ENCODE measurements at places on chromosomes 12 and 14.

DNA sequence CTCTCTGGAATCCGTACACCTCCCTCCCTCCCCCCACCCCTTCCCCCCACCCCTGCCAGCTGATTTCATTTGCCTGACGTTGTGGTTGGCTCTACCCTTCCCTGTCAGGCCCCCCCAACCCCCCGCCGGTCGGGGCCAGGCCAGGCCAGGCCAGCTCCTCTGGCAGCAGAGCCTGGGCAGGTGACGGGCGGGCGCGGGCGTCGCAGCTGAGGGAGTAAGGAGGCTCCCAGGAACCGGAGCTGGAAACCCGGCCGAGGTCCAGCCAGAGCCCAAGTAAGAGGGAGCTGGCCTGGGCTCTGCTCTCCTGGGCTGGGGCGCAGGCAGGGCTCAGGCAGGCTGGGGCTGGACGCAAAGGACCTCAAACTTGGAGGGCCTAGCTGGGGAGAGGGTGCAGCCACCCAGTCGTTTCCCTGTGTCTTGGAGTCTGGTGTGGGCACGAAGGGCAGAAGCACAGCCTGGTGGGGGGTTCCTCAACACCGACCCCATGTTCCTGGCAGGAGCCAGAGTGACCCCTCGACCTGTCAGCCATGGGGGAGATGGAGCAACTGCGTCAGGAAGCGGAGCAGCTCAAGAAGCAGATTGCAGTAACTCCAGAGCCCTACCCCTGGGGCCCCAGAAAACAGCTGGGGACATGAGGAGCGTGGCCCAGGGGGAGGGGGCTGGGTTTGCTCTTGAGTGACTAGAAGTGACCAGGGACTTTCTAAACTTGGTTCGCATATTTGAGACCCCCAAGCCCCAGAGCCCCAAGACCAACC lies at the start of gene GNB3:
TSS of gene GNB3 (plus strand) at position 165 of the 755 bp plus-strand sequence. CDS start at position 528, 363 bp downstream.
- DNase-seq = no peak

DNA sequence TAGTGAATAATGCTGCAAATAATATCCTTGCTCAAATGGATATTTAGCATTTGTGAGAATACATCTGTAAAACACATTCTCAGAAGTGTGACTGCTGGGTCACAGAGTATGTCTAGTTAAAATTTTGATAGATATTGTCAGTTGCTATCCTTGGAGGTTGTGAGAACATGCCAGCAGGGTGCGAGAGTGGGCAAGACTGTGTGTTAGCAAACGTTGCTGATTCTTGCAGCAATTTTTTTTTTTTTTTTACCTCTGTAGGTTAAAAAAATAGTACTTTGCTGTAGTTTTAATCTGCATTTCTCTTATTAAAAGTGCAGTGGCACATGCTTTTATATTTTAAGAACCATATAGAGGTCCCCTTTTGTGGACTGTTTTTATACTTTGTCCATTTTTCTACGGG lies 4.5 kb upstream of the NYNRIN start:
- peak; percentile 71 for DNase-seq

DNA sequence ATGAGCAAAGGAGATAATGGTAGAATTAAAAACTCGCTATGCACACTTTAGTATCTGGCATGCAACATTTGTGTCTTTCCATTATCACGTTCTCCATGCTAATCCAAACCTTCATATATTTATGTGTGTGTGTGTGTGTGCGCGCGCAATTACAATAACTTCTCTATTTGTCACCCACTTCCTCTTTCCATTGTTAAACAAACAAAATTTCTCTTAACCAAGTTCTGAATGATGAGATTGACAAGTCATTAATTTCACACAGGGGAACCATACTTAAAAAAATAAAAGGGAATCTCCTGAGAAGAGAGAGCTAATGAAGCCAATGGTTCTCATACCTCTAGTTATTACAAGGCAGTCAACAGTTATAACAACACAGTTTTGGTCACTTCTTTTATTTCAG lies 575.9 kb upstream of the MDGA2 start:
- DNase-seq = peak; percentile 5

DNA sequence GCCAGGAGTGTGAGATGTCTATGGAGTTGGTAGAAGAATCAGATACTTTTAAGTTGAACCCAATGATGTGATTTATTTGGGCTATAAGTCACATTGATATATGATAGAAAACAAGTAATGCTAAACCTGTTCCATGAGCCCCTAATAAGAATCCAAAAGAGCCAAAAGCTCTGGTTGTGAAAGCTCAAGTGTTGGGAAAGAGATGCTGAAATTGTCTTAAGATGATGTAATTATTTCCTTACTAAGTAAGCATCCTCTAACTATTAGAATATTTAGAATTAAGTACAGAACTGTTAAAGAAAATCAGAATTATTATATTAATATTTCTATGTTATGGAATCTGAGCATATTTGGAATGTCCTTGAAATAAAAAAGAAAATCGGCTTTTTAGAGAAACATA lies 17.6 kb upstream of the SLC2A13 start:
- no peak for DNase-seq

- no peak for DNase-seq
These were observed 234.0 kb upstream of the HMGA2 start for GRCh38 chr12:65590318-65590717.

GRCh38 chr12:64706857-64707256 lies 52.3 kb downstream of the GNS start:
- no peak for DNase-seq

DNA sequence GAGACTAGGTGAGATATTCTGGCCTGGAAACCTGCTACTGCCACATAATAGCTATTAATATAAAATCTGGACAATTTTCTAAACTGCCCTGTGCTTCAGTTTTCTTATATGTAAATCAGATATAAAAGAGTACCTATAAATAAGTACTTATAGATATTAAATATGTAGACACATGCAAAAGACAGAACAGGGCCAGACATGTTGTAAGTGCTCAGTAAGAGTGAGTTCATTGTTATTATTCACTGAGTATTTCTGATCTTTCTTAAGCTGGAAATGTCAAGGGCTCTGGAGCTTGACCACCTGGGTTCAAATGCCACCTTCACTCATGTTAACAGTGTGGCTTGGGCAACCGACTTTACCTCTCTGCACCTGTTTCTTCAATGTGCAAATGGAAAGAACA lies 179.8 kb downstream of the GALC start:
- DNase-seq = no peak

- no peak for DNase-seq
These were observed 179.7 kb downstream of the SLC6A15 start for GRCh38 chr12:84732828-84733340.

GRCh38 chr12:76064904-76065303 lies 19.6 kb downstream of the NAP1L1 start:
- DNase-seq = no peak

GRCh38 chr12:49332891-49333371 lies 4.1 kb downstream of the C1QL4 start:
- DNase-seq = no peak

GRCh38 chr12:3147260-3147659 lies 70.1 kb downstream of the TSPAN9 start:
- no peak for DNase-seq

DNA sequence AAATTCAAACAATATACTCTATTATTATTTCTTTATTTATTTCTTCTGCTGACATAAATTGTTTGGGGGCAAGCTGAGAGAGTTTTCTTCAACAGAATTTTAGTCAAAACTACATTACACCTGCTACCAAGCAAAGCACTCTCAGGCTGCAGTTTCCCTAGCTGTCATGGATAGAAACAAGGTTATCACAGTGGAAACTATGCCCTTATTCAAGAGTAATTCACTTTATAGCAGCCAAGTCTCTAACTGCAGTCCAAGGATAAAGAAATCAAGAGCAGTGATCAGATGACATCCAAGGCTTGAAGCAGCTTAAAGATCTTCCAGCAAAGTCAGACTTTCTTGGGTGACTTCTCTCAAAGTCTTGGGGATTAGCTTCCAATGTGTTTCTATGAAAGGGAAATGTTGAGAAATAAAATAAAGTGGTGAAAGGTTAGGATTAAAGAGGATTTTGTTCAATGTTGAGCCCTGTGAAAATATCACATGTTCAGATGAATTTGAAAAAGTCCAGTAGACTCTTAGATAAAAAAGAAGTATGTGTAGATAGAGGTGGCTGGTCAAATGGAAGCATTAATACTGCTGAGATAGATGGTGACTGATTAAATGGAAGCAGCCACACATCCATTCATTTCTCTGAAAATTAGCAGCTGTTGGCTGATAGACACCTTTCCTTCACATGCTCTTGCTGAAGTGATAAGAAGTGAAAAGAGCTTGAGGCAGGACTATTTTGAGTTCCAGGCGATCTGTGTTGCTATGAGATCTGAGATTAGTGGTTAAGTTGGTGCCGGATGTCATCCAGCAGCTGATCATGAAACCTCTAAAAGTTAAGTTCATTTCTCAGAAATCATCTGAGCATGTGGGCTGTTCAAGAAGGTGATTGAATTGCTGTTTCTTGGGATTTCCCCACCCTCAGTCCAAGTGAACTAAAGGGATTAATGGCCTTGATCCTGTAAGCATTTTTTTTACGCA lies 257.8 kb upstream of the BTG1 start:
- peak; percentile 95 for DNase-seq

- peak; percentile 80 for DNase-seq
These were observed 146.1 kb downstream of the KITLG start for GRCh38 chr12:88433997-88434703.

DNA sequence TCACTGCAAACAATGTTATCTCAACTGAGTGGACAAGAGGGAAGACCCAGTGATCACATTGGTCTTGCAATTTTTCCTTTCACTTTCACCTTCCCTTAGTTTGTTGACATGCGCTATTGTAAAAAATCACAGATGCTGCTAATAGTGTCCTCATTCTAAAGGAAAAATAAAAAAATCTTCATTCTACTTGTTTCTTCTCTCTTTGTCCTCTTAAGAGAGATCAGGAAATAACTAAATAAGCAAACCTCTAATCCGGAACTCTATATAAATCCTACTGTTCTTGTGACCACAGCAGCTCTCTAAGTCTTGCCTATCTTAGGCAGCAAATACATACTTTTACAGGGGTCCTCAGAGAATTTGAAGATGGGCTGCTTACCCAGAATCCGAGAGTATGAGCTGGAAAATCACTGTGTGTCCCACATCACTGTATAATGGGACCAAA lies 257.7 kb downstream of the NAV3 start:
- no peak for DNase-seq

- no peak for DNase-seq
These were observed 29.3 kb downstream of the PPM1A start for GRCh38 chr14:60278350-60278749.

DNA sequence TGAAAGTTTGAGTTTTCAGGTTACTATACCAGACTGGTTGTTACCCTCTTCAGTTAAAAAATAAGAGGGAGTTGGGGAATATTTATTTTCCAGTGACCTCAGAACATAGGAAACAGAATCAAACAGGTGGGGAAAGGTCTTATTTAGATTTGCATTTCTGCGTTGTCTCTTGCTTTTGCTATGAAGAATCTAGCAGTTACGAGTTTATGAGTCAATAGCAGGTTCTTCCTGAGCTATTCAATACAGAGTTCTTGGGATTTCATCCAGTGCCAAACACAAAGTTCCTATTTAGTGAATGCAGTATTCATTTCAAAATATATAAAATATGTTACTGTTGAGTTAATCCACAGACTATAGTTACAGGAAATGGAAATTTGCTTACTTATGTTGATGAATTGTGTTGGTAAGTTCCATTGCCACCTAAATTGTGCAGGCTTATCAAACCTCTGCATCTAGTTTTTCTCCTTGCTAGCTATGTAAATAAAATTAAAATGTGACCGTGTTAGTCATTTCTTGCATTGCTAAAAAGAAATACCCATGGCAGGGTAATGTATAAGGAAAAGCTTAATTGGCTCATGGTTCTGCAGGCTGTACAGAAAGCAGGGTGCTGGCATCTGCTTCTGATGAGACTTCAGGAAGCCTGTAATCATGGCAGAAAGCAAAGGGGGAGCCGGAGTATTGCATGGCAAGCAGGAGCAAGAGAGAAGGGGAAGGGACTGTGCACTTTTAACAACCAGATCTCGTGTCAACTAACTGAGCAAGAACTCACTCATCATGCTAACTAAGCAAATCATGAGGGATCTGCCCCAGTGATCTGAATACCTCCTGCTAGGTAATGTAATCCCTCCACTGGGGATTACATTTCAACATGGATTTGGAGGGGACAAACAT lies 110.2 kb downstream of the KTN1 start:
- DNase-seq = no peak

- DNase-seq = peak; percentile 36
These were observed 25.0 kb downstream of the SH2B3 start for GRCh38 chr12:111430433-111431353.
